ENCODE measurements at places on chromosomes 13 and 19.

DNA sequence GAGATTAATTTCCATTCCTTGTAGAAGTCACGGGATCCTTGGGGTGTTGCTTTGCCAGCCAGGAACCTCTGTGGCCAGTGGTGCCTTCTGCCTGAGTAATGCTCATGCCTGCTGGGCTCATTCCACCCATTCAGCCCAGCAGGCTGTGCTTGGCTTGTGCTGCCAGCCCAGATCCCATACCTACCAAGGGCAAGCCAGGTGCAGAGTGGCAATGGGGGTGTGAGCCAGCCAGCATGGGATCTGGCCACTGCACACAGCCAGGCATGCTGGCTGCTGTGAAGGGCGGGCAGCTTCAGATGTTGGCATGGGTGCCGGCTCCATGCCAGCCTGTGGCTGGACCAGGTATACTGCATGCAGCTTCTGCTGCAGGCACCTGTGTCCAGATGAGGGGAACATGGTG, 42.5 kb downstream of the WDFY2 start:
- DNase-seq, result no peak

DNA sequence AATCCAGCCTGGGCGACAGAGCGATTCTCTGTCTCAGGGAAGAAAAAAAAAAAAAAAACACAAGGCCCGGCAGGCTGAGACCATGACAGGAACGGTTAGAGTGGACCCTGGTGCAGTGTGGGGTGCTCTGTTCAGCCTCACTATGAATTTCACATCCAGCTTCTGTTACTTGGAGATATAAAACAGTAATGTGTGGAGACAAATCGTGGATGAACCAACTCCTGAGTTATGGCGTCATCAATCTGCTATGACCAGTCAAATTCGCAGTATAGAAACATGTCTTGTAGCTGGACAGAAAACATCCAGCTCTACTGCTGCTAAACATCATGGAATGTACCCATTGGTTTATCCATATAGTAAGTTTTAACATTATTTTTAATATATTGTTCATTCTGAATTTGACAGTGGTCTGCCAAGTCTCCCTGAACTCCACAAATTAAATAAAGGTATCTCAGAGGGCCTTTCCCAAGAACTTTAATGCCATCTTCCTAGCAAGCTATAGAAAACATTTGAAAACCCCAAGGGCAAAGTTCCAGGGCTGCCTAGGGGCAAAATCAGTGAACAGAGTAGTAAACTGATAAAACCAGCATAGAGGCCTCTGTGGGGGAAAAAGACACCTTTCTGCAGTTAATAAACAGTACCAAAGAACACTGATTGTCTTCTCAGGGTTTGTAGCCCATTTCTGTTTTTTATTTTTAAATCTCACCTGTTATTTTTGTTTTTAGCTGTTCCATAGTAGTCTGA, 75.8 kb downstream of the LRCH1 start:
- no peak for DNase-seq

GRCh38 chr13:94712812-94713560, 641 bp upstream of the SOX21 start:
- DNase-seq, result no peak

- DNase-seq, result peak; percentile 48
These were observed 10.8 kb downstream of the FOSB start for GRCh38 chr19:45478454-45479238.

DNA sequence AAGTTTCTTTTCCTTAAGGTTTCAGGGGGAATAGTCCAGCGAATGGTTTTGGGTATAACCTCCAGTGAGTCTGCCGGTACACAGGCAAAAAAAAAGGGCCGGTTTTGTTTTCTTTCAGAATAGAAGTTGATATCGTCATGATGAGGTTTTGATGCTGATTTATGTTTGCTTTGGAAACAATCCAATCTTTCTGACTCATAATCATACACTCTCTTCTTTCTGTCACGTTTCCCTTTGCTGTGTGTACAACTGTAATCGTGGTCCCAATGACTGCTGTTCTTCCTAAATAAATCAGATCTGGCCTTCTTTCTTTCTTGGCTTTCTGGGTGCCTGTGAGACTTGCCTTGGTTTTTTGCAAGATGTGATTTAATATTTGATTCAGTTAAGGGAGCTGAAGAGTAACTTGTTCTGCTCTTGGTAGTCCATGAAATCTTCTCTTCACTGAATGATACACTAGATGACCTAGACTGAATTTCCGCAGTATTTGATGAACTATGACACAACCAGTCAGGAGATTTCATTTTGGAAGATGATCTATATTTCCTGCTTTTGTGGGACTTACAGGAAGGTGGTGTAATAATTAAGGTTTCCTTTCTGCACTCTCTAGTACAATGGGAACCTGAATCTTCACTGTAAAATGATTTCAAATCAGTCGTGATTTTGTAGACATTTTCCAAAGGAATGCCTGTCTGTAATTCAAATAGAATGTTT, 34.9 kb upstream of the METTL21C start:
- no peak for DNase-seq

DNA sequence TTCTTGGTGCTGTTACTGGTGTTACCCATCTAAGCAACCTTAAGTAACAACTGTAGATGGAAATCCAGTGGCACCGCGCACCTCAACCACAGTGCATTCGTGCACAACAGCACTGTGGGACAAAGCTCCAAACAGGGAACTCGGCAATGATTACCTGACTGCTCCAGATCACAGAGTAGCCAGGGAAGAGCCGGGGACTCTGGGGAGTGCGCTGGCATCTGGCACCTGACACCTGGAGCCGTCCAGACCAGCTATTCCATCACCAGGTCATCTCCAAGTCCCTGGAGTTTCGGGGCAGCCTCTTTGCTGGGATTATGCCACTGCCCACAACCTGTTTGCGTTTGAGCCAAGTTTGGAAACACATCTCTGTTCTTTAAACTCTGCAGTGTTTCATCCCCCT, 62.0 kb downstream of the COL4A1 start:
- DNase-seq, result no peak

DNA sequence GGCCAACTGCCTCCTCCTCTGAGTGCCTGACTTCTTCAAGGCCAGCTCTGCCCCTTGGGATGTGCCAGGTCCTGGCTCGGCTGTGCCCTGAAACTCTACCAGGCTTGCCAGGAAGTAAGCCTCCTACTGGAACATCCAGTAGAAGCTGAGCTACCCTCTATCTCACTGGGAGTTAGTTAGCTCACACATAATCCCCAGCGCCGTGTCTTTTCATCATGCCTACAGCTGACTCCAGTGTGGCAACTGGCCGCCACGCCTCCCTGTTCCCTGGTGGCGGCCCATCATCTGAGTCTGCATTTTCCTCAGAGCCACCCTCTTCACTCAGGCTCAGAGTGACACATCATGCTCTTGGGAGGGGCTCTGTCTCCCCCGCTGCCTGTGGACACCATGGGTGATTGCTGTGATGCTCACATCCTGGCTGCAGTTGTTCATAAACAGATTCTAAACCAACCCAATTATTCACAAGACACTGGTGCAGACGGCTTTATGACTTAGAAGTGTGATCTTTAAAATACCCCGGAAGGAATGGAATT, 131.9 kb upstream of the IRS2 start:
- DNase-seq, result no peak

DNA sequence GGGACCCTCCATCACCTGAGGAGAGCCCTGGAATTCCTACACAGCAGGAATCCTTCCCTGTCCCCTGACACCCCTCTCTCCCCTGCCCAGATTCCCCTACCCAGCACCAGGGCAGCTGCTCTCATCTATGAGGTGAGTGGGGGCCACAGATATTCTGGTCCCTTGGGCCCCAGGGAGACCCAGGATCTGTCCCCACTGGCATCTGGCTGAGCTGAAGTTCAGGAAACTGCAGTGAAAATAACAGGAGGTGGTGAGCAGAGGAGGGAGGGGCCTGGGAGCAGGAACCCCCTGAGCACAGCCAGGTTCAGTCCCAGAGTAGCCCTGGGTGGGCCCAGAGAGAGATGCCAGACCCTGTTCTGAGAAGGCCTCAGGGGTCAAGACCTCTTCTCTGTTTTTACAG, 10.1 kb downstream of the CEACAM21 start:
- no peak for DNase-seq

DNA sequence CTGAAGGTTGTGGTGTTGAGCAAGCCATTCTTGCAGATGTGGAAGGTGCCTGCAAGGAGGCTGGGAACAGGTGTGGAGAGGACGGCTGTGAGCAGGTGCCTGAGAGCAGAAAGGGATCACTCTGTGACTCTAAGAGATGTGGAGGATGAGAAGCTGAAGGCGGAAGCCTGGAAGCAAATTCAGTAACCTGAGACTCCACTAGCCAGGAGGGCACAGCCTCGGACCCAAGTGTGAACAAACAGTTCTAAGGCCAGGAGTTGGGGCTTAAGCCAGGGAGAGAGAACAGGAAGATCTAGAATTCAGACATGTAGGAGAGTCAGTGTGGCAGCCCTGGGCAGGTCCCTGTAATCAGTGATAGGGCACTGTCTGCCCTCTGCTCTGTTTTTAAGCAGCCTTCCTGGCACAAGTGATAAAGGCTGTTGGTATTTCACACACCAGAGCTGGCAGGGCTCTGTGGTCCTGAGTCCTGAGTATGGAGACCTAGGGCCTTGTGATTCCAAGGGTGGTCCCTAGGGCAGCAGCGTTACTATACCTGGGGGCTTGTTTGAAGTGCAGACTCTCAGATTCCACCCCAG, 131.3 kb downstream of the SLC7A1 start:
- no peak for DNase-seq

- DNase-seq, result no peak
These were observed 64.2 kb upstream of the ZNF599 start for GRCh38 chr19:34837262-34837661.

DNA sequence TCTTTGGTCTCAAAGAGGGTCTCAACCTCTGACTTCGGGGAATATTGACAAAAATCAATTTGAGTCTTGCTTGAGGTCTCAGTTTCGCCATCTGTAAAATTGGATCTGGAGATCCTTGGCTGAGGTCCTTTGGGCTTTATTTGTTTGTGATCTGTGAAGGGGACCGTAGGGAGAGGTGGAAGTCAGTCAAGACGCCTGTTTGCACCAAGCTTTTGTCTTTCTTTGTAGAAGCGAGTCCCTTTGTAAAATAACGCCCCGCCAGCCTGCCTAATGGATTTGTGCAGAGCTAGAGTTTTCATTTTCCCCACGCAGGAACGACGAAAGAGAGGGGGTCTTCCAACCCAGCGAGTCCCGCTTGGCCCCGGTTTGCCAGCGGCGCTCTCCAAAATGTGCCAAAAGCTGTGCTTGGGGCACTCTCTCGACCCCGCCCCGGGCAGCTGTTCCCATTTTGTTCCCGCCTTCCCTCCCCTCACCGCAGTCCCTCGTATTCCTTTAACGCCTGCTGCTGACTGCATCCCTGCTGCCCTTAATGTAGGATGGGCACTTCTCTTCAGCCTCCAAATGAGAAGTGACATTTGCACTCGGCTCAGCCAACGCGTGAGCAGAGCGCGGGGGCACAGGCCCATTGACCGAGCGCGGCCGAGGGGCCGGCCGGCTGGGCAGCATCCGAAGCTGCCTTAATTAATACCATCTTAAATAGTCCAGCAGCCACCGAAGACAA, 13.0 kb downstream of the ZIC5 start:
- DNase-seq, result no peak

- DNase-seq, result no peak
These were observed 68.2 kb downstream of the CACNA1A start for GRCh38 chr19:13437919-13438618.

DNA sequence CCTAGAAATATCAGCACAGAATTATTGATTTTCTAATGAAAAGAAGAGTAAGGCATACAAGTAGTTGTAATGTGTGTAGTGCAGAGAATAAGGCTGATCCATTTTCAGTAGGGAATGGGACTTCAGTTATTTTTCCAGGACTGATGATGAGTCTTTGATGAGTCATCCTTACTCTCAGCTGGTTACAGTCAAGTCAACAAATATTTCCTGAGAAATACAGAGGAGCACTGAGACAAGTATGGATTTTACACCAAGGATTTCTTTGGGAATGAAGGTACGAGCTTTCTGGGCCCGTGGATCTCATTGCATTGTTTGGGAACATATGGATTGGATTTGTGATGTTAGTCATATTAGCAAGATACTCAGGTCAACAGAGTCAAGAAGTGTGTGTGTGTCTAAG, 502.7 kb downstream of the FGF9 start:
- no peak for DNase-seq

DNA sequence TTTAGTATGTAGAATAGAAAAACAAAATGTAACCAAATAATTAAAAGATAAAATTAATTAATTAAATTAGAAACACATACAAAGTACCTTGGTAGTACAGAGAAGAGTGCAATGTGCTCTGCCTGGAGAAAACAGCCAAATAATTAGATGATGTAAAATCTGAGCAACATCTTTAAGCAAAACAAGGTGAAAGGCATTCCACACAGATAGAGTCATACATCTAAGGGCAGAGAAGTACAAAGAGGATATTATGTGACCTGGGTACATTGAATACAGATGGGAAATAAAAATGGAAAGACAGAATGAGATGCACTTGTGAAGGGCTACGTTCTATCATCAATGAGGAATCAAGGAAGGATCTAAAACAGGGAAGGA, 25.2 kb upstream of the FNDC3A start:
- no peak for DNase-seq

GRCh38 chr13:106246666-106247188, 288.7 kb downstream of the EFNB2 start:
- DNase-seq, result no peak

DNA sequence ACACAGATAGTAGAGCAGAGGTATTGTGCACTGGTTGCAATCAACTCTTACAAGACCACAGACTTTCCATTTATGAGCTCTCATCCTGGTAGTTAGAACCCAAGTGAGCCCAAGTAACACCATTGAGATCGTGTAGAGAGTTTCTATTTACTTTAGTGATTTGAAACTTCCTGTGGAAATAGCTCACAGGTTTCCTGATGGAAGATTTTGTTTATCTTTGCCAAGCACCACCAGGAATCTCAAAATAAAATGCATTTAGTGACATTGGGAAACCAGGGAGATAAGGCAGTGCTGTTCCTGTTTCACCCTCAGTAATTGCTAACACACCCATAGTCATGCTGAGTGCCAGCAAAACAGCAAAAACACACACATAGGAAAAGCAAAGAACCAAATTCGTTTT, 102.5 kb downstream of the FLT1 start:
- no peak for DNase-seq

- peak; percentile 59 for DNase-seq
These were observed 9.3 kb downstream of the MPND start for GRCh38 chr19:4352701-4353121.

- no peak for DNase-seq
These were observed 7.2 kb downstream of the PALM3 start for GRCh38 chr19:14054721-14055120.

- DNase-seq, result no peak
These were observed 605 bp downstream of the TMEM255B start for GRCh38 chr13:113759525-113760137.

DNA sequence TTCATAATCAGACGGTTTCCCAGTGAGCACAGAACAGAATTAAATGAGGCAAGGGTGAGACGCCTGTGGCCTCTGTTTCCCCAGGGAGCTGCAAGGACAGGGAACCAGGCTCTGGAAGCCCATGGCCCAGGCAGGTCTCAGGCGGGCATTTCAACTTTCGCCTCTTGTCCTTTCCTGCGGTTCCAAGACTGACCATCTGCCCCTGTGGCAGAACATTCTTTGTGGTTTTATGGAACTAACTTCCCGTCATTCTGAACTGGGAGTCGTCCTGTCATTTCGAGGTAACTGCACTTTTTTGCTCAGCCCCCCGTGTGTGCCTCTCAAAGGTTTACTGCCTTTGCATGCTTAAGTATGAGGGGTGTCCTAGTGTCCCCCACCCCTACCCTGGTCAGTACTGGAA, 70.9 kb downstream of the KL start:
- no peak for DNase-seq

Data from HuH-7 (cell line).